ENCODE measurements at places on chromosomes 13 and 19.

DNA sequence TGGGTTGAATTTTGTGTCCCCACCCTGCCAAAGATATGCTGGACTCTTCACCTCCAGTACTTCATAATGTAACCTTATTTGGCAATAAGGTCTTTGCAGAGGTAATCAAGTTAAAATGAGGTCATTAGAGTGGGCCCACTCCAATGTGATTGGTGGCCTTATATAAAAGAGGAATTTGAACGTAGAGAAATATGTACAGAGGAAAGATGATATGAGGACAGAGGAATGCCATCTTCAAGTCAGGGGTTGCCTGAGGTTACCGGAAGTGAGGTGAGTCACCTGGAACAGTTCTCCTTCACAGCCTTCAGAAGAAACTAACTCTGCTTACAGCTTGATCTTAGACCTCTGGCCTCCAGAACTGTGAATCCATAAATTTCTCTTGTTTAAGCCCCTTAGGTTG, 69.9 kb downstream of the GPC5 start:
- DNase-seq, result no peak

GRCh38 chr19:1626417-1627010, 21.3 kb upstream of the UQCR11 start:
- no peak for DNase-seq

DNA sequence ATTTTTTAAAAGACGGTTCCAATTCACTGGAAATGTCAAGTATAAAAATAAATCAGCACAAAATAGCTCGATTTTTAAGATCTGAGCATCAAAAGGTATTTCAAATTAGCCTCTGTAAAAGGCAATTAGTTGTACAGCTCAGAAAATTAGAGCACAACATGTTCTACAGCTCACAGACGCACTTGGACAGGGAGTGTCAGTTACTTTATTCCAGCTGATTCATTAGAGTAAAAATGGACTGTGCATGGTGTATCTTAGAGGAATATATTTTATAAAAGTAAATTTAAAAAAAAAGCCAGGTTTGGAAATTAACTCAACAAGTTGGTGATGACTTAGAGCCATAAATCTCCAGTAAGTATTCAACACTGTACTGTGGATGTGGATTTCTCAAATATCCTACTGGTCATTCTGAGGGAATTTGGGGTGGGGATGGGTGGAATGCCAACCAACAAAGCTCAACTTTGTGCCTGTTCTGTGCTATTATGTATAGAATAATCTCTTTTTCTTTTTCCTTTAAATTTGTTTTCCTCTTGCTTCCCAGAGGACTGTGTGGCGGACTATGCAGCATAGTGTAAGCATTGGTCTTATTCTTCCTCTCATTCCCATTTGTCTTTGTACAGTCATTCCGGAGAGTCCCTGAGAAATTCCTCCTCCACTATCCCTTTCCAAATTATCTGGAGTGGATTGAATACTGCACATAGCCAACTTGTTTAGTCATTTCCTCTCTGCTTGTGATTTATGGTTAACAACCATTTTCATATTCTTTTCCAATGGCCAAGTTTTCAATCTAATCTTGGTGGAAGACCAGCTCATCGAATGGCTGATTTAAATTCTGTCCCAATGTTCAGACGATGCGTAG, 169.3 kb downstream of the DCT start:
- DNase-seq, result peak; percentile 72

GRCh38 chr19:42286349-42287016, 15.4 kb upstream of the PRR19 start:
- DNase-seq, result peak; percentile 77

DNA sequence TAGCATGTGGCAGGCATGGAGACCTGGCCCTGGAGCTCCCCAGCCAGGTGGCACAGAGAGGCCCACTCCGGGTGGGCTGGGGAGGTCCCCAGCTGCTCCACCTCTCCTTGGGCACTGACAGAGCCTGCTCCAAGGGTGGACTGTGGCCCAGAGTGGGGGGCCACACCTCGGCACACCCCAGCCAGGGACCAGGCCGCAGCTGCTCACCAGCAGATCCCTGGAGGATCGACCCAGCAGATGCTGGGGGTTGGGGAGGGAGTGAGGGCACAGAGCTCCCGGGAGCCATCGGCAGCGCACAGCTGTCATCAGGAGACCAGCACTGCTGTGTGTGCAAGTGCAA, 72.0 kb upstream of the KCTD15 start:
- no peak for DNase-seq

DNA sequence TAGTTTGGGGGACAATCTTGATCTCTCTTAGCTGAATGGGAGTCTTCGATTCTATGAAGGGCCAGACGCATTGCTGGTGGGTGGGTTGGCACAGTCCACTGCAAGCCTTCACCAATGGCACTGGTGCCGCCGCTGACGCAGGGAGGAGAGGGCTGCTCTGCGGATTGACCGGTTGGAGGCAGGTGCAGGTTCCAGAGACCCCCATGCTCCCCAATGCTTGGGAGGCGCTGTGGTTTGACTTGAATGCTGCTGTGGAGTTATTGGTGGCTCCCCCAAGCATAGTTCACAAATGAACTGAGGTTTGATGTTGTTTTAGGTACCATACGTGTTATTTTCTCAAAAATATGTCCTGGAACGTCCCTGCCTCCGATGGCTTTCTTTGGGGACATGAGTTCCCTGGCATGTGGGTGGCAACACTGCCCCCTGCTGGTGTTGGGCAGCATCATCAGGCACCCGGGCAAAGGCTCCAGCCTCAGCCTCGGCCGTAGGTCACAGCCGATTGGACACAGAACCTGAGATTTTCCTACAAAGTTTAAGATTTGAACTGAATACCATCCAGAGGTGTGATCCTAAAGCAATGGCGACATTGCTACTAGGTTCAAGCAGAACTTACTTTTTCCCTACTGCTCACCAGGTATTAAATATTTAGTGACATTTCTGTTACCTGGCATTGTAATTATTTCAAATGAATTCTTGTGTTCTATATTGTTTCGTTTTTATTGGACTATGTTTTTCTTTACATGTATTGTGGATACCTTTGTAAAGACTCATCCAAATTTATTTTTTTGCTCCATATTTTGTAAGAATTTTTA, 95.5 kb downstream of the ANKRD10 start:
- peak; percentile 92 for DNase-seq

GRCh38 chr19:40381321-40381720, 8.7 kb downstream of the HIPK4 start:
- DNase-seq, result no peak

DNA sequence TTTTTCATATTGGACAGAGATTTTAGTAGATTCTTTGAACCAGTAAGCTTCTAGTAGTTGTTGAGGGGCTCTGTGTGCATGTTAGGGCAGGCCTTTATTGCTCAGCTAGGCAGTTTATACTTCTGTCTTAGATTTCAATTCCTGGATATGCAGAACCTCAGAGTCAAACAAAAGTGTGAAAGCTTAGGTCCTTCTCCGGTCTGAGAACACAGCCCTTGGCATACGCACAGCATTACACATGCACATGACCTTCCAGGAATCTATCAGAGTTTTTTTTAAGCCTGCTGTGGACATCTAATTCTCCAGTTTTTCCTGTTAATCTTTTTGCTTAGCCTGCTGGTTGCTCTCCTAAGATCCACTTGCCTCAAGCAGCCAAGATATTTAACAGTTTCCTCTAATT, 77.9 kb upstream of the KL start:
- no peak for DNase-seq

DNA sequence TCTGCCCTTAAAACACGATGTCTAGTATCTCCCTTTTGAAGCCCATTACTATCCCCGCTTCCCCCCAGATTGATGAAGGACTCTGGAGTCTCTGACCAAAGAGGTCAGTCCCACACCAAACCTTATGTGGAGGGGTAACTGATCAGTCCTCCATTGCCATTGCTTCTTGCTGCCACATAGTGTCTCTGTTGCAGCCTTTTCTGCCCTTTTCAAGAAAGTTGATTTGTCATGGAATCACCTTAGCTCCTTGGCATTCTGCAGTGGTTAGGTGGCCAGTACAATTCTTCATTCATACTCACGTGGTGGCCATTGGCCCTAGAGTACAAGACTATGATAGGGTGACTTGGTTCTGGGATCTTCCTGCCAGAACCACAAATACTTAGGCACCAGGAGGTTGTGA, 8.4 kb upstream of the HTR2A start:
- DNase-seq, result no peak

GRCh38 chr19:49985871-49986270, 24.9 kb upstream of the SIGLEC11 start:
- no peak for DNase-seq

- DNase-seq, result no peak
Measured at GRCh38 chr13:111961236-111961635, 105.7 kb upstream of the SOX1 start.

DNA sequence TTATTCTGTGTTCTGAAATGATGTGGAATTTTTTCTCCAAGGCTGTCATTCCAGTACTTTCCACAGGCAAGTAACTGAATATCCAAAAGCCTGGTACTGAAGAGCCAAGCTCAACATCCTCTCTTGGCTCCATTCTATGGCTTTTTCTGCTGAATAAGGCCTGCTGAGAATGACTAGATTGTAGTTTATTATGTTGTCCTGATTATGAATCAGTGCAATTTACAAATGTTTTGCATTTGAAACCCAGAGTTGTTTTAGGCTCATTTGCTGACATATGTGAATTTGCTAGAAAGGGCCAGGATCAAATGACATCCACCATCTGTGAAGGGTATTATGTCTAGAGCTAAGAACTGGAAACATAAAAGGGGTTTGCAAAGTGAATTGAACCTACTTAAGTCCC, 596.6 kb downstream of the KCTD12 start:
- DNase-seq, result no peak

- DNase-seq, result no peak
Measured at GRCh38 chr13:87975035-87975434, 303.9 kb downstream of the SLITRK5 start.

DNA sequence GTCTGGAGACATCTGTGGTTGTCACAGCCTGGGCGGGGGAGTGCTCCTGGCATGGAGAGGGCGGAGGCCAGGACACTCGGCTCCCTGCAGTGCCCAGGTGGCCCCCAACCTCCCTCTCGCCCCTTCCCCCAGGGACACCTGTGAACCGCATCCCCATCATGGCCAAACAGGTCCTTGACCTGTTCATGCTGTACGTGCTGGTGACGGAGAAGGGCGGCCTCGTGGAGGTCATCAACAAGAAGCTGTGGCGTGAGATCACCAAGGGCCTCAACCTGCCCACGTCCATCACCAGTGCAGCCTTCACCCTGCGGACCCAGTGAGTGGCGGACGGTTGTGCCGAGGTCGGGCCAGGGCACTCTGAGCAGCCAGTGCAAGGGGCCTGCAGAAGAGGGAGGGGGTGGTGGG, 20.0 kb upstream of the WDR18 start:
- no peak for DNase-seq

DNA sequence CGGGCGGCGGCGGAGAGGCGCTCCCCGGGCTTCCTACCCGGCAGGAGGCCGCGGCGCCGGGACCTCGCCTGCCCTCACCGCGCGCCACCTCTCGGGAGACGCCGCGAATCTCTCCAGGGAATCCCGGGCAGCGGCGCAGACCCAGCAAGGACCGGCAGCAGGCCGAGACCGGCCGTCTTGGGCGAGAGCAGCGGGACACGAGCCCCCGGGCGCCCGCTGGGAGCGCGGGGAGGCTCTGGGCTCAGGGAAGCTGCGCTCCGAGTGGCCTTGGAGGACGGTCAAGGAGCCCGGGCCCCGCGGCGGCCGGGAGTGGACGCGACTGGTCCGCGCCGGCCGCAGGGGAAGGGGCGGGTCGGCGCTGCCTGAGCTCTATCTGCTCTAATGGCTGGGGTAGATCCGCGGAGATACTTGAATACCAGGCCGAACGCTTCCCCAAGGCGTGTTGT, 14.7 kb downstream of the CDX2 start:
- peak; percentile 5 for DNase-seq

DNA sequence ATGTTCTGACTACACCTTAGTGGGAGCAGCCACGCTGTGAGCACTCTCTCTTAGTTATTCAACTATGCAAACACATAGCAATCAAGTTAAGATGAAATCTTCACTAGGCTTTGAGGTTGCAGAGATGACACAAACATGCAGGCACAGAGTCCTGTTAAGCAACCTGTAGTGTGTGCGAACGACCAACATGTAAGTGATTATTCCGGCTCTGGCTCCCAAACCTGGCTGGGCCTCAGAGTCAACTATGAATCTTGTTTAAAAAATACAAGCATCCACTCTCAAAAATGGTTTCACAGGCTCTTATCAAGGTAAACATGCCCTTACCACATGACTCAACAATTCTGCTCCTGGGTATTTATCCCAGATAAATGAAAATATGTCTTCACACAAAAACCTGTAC, 91.4 kb downstream of the IRS2 start:
- DNase-seq, result no peak

- DNase-seq, result no peak
Measured at GRCh38 chr19:54352041-54352440, 12.7 kb downstream of the LAIR1 start.

- no peak for DNase-seq
Measured at GRCh38 chr13:95056266-95056665, 245.0 kb downstream of the ABCC4 start.

DNA sequence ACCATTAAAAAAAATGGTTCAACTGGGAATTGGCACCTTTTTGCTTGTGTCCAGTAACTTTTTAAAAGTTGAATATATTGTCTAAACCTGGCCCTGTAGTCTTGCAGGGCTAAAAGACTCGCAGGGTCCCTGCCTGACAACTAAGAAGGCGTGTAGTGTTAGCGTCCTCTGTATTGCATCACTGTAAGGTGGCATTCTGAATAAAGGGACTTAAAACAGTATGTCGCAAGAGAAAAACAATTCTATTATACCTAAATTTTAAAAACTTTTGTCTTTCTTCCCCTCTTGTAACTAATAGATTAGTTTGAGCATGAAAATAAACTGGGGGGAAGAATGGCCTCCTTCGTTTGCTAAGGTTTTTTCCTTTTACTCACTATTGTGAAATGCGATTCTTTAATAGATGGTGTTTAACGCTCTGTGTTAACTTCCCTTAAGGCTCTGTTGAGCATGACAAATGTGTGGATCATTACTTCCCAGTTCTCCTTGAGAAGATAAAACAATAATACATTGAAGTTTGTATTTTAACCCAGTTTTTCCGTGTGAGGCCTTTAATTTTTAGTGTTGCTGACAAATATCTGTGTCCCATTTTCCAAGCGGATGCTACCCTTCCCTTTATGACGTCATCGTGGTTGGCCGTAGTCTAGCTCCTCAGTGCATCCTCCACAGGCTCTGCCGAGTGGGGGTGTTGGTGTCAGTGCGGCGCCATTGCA, 134.6 kb downstream of the KATNAL1 start:
- DNase-seq, result no peak

DNA sequence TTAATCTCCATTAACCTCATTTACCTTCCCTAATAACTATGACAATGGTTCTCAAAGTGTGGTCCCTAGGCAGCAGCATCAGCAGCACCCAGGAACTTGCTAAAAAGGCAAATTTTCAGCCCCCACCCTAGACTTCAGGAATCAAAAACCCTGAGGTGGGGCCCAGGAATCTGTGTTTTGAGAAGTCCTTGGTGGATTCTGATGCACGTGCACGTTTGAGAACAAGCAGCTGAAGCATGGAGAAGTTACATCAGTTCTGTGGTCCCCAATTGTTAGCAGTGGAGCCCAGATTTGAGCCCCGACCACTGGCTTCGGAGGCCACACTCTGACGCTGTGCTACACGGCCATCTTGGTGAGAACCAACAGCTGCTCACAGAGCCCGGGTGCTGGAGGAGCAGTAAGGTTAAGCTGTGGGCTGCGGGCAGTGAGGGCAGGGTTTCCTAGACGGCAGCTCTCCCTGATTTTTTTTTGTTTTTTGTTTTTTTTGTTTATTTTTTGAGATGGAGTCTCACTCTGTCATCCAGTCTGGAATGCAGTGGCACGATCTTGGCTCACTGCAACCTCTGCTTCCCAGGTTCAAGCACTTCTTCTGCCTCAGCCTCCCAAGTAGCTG, 14.0 kb upstream of the CD22 start:
- DNase-seq, result no peak

GRCh38 chr13:55576389-55576788, 1564.3 kb upstream of the PRR20A start:
- DNase-seq, result no peak

GRCh38 chr19:57047743-57048142, 72.0 kb upstream of the USP29 start:
- no peak for DNase-seq

Data from hepatic stellate cell (primary cell).